CD4-positive, CD25-positive, alpha-beta regulatory T cell (primary cell): ENCODE measurements at places on chromosomes 3 and 15. TPM values are rescaled to one million over a fixed set of nuclear protein-coding genes. Genes with fewer than 3 reads are reported as not detected.

The FBXO22 gene
- total RNA-seq, result 11.3 TPM

DNA sequence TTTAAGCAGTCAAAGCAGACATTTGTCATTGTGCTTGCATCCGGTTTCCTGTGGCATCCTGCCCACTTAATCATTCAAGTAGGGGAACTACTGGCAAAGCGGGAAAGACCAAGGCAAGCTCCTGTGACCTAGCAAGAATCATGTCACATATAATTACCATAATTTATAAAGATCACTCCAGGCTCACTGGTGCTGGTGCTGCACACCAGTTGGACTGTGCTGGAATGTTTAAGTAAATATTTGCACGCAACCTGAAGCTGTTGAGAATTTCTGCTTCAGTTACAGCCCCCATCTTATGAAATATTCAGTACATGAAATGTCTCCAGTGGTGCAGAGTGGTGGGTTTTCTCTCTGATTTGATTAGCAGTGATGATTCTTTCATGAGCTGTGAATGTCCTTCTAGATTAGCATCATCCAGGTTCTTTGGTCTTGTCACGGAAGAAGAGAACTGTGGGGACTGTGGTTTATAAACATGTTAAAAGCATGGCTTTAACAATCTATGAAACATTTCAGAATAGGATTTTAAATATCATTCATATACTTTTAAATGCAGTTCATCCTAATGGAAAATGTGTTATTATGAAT, 621.3 kb upstream of the EPHA6 start:
- no peak for DNase-seq

- no peak for DNase-seq
These were observed 590 bp downstream of the ACKR4 start for GRCh38 chr3:132597660-132598059.

The CLRN1 gene
- not detected for total RNA-seq
